Naive B cell (primary cell): ENCODE measurements at places on chromosomes 13 and 19.

DNA sequence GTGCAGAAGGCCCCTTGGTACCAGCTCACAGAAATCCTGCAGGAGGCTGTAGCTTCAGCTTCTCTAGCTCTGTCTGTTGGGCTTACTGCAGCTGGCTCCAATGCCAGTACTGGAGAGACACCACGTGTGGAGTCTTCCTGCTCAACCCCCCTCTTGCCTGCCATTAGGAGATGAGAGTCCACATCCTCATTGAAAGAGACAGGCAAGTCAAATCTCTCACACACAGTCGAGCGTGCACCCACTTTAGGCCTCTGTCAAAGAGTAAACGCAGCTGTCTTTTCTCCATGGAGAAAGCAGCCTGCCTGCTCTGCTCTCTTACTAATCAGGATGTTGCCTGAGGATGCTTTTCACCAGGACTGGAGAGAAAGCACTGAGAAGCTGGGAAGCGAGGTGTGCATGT, 523.0 kb upstream of the NBEA start:
- H3K4me3 ChIP-seq, result no peak overlapping the region
- H3K4me1 ChIP-seq, result no peaks in the 10 kb centered on the region
- H3K27ac ChIP-seq, result no peak overlapping the region
- no peaks in the 10 kb centered on the region for H3K27me3 ChIP-seq
- H3K36me3 ChIP-seq, result no peaks in the 10 kb centered on the region

DNA sequence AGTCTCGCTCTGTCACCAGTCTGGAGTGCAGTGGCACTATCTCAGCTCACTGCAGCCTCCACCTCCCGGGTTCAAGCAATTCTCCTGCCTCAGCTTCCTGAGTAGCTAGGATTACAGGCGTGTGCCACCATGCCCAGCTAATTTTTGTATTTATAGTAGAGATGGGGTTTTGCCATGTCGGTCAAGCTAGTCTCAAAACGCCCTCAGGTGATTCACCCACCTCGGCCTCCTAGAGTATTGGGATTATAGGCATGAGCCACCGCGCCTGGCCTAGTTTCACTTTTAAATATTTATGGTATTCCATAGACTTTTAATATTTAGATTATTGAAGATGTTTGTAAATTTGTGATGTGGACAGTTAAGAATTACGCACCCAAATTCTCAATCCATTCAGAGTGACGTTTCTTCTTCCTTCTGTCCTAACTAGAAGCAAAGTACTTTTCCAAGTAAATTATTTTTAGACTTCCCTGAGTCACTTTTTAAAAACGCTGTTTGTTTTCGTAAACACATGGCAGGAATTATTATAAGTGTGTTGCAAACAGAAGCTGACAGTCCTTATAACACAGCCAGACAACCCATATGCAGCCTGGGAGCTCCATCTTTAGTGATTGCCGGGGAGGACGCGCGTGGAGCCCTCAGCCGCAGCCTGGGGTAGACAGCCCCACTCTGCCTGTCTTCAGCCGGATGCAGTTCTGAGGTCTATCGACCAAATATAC, 131.7 kb downstream of the ATP11A start:
- no peaks in the 10 kb centered on the region for H3K4me1 ChIP-seq
- no peaks in the 10 kb centered on the region for H3K27me3 ChIP-seq
- H3K36me3 ChIP-seq, result peaks cover 40% of the 10 kb centered on the region
- no peak overlapping the region for H3K27ac ChIP-seq

GRCh38 chr19:56133858-56134653, 7.0 kb upstream of the ZNF444 start:
- DNase-seq, result peak; percentile 63
- H3K36me3 ChIP-seq, result no peaks in the 10 kb centered on the region
- no peaks in the 10 kb centered on the region for H3K27me3 ChIP-seq
- peak overlapping the region; percentile 98 for H3K27ac ChIP-seq

DNA sequence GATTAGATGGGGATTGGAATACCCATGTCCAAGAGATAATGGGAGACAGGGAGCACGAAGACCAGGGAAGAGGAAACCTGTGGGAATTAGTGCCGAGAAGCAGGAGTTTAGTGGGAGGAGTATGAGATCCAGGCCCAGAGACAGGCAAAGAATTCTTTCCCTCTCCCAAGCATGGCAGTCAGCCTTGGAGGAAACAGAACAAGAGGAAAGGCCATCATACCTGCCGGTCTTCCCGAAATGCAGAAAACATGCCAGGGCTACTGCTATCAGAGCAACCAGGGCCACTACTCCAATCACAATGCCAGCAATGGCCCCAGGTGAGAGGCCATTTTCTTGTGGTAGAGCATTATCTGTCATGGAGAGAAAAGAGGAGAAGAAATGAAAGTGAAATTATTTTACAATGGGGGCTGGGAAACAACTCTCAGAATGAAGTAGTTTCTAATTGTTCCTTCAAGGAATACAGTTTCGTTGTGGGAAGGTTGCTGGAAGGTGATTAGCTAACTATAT, 16.1 kb downstream of the CEACAM1 start:
- H3K27me3 ChIP-seq, result no peaks in the 10 kb centered on the region
- H3K4me3 ChIP-seq, result no peak overlapping the region
- DNase-seq, result no peak
- H3K27ac ChIP-seq, result no peak overlapping the region
- peaks cover 18% of the 10 kb centered on the region for H3K36me3 ChIP-seq

DNA sequence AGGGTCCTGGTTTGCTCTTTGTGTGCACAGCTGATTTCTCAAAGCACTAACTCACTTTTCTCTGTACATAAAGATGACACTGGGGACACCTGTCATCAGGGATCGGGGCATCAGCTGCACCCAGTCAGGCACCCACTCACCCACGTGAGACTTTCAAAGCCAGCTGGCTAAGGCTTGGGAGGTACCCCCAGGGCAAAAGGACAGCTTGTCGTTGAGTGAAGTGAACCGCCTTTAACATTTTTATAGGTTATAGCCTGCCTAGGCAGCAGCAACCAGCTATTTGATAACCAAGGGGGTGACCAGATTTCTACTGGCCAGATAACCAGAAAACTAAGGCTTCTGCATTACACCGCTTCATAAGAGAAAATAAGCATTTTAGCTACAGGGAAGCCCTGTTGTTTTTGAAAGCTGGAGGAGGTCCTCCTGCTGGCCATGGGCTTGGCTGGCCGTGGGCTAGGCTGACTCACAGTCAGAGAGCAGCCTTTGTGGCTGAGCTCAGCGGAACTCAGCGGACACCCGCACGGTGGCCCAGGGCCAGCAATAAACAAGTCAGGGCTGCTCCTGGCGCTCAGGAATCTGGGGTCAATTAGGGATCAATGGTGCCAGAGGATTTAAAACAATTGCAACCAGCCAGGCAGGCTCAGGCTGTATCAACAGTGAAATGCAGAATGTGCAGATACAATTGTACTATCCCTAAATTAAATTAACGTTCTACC, 57.1 kb downstream of the ALOX5AP start:
- H3K27me3 ChIP-seq, result no peaks in the 10 kb centered on the region
- peaks cover 14% of the 10 kb centered on the region for H3K4me1 ChIP-seq
- no peak overlapping the region for H3K27ac ChIP-seq
- no peaks in the 10 kb centered on the region for H3K36me3 ChIP-seq
- no peak overlapping the region for H3K4me3 ChIP-seq

- H3K4me1 ChIP-seq, result peaks cover 11% of the 10 kb centered on the region
- no peak overlapping the region for H3K27ac ChIP-seq
- DNase-seq, result no peak
- peak overlapping the region; percentile 10 for H3K4me3 ChIP-seq
- H3K27me3 ChIP-seq, result no peaks in the 10 kb centered on the region
Measured at GRCh38 chr19:57623091-57623490, 9.0 kb downstream of the ZNF134 start.

DNA sequence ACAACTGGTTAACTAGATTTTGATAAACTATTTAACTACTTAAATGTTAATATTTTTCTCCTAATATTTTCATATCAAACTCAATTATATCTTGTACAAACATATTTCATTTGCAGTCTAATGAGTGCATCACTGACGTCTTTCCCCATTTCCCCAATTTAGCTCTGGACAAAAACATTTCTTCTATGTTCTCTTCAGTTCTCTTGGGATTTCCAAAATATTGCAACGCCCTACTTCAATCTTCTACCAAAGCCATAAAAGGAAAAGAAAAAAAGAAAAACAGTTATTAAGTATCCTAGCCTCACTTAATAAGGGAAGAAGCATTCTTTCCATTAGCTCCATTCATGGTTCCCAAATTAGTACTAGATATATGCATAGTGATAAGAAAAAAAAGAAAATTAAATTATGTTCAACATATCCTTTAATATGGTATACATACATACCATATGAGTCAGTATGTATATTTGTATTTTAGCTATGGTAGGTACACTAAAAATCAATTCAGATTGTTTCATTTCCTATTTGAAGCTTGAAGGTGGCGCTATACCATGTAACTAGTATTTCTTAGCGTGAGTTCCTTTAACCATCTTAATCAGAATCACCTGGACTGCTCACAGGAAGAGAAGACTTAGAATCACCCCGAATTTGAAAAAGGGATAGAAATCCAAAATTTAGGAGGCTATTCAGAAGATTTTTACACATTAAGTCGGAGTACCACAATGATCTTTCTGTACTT, 9.9 kb downstream of the FBXL3 start:
- H3K27ac ChIP-seq, result no peak overlapping the region
- no peak for DNase-seq
- no peaks in the 10 kb centered on the region for H3K27me3 ChIP-seq
- peaks cover 23% of the 10 kb centered on the region for H3K36me3 ChIP-seq
- no peak overlapping the region for H3K4me3 ChIP-seq
- peaks cover 32% of the 10 kb centered on the region for H3K4me1 ChIP-seq

DNA sequence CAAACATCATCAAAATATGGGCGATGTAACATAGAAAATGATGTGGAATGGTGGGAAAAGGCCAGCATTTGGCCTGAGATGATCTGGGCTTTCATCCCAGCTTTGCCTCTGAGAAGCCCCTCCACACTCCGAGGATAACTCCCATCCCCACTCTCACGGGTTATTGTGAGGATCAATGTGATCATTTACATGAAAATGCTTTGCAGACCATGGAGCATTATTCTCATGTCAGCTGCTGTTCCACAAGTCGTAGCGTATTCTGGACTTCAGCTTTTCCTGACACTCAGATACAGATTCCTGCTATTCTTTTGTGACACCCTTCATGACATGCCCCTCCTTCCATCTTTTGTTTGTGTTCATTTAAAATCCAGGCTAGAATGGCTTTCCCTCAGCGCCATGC, 86.5 kb downstream of the NUFIP1 start:
- no peak overlapping the region for H3K4me3 ChIP-seq
- H3K27ac ChIP-seq, result no peak overlapping the region
- no peaks in the 10 kb centered on the region for H3K4me1 ChIP-seq
- peaks cover 10% of the 10 kb centered on the region for H3K36me3 ChIP-seq

- no peaks in the 10 kb centered on the region for H3K36me3 ChIP-seq
- H3K27ac ChIP-seq, result no peak overlapping the region
- no peaks in the 10 kb centered on the region for H3K27me3 ChIP-seq
- H3K4me1 ChIP-seq, result no peaks in the 10 kb centered on the region
- no peak overlapping the region for H3K4me3 ChIP-seq
- DNase-seq, result no peak
Measured at GRCh38 chr13:93625536-93625935, 398.9 kb downstream of the GPC6 start.

DNA sequence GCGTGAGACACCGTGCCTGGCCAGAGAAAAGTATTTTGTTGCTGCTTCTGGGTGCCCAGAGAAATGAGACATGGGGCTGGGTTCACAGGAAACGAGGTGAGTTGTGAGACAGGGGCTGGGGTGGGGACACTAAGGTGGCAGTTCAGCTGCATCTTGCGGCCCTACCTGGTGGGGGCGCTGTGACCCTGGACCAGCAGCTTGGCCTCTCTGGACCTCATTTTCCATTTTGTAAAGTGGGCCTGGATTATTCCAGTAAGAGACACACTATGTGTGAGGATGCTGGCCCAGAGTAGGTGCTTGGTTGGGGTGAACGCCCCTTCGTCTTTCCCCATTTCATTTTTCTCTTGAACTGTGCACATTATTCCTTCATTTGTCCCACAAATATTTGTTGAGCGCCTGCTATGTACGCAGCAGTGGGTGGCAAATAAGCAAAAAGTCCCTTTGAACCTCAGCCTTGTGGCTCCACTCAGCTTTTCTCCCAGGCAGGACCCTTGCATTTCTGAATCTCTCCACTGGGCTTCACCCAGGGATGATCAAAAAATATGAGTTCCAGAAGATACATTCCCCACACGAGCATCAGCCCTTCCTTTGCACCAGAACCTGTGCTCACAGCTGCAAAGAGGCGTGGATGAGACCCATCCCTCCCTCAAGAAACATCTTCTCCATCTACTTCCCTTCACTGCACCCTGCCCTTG, 26.6 kb upstream of the OR10H1 start:
- H3K27ac ChIP-seq, result no peak overlapping the region
- peaks cover 12% of the 10 kb centered on the region for H3K4me1 ChIP-seq
- DNase-seq, result no peak
- H3K27me3 ChIP-seq, result peaks cover 35% of the 10 kb centered on the region
- H3K4me3 ChIP-seq, result no peak overlapping the region

- H3K27me3 ChIP-seq, result no peaks in the 10 kb centered on the region
- H3K4me1 ChIP-seq, result peaks cover 19% of the 10 kb centered on the region
- H3K36me3 ChIP-seq, result peaks cover 2% of the 10 kb centered on the region
- no peak overlapping the region for H3K4me3 ChIP-seq
Measured at GRCh38 chr13:48004201-48004600, 3.1 kb upstream of the SUCLA2 start.

GRCh38 chr13:47484548-47484947, 516.5 kb downstream of the SUCLA2 start:
- no peak overlapping the region for H3K4me3 ChIP-seq
- no peaks in the 10 kb centered on the region for H3K27me3 ChIP-seq
- no peaks in the 10 kb centered on the region for H3K4me1 ChIP-seq
- no peak for DNase-seq

DNA sequence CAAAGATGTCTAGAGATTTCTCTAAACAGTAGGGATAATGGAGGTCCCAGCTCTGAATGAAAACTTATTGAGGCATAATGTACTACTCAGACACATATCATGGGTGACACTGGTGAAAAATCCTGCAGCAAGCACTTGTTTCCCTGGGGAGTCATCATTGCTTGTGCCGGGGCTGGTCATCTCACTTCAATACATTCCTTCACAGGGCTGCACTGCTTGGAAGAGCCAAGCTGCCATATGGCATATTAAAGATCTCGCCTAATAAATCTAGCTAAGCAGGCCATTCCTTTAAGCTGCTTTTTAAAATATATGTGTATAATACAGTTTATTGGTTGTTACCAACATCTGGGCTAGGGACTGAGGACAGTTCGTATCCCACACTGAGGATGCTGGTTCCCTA, 332.2 kb upstream of the GPC6 start:
- no peak for DNase-seq
- no peaks in the 10 kb centered on the region for H3K4me1 ChIP-seq
- H3K36me3 ChIP-seq, result no peaks in the 10 kb centered on the region
- H3K4me3 ChIP-seq, result no peak overlapping the region

- no peak for DNase-seq
- no peak overlapping the region for H3K4me3 ChIP-seq
- H3K4me1 ChIP-seq, result no peaks in the 10 kb centered on the region
- peaks cover 3% of the 10 kb centered on the region for H3K36me3 ChIP-seq
- H3K27me3 ChIP-seq, result no peaks in the 10 kb centered on the region
- H3K27ac ChIP-seq, result no peak overlapping the region
Measured at GRCh38 chr13:51322826-51323225, 16.7 kb upstream of the SERPINE3 start.
